Forelimb muscle (tissue), 1 donor: ENCODE measurements at places on chromosomes 7 and 10. TPM values are rescaled to one million over a fixed set of nuclear protein-coding genes. Genes with fewer than 3 reads are reported as not detected.

SFRP5 gene
- 1.1 TPM for polyA plus RNA-seq

MYL10 gene
- polyA plus RNA-seq = 23.1 TPM

ADGRA1 gene
- 2.5 TPM for polyA plus RNA-seq

DNA sequence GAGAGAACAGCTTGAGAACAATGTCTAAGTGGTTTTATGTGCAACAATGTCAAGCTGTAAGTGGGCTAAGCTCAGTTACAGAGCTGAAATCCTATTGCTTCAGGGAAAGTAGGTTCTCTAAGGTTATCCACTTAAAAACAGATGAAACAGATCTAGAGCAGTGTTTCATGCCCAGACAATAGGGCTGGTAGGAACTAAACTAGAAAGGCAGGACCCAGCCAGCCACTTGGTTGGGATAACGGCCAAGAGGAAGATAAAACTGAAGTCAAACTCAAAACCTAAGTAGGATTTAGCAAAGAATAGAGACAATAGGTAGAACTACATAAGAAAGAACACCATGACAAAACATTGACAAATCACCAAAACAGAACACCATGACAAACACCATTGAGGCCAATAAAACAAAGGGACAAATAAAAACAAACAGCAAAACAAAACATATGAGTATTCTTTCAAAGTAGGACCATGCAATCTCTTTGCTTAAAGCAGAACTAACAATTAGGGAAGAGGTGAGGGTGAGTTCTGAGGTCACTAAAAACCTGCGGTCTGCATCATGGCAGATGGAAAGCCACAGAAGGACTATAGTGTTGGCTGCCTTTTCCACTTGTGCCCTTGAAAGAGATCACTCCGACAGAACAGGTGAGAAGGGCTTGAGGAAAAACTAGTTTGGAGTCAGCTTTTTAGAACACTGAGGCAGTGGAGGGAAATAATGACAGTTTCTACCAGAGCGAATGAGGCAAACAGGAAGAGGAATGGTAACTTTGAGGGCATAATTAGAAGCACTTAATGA, 81.0 kb downstream of the HGF start:
- no peak for DNase-seq

- no peak for DNase-seq
These were observed 72.5 kb downstream of the C10orf90 start for GRCh38 chr10:126598009-126598408.

DNA sequence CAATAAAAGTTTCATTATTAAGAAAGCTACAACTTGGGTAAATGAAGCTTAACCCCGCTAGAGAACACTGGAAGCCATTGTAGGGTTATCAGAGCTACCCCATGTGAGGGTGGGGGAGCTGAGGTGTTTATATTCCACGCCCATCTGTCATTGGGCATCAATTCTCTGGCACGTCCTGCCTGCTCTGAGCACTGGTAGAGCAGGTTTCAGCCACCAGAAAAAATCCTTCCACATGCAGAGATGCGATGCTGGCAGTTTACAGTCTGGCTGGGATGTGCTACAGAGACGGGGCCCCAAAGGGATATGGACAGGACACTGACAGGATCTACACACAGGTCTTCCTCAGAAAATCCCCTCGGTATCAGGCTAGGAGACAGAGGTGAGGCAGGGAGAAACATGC, 15.9 kb upstream of the RAPGEF5 start:
- no peak for DNase-seq

DNA sequence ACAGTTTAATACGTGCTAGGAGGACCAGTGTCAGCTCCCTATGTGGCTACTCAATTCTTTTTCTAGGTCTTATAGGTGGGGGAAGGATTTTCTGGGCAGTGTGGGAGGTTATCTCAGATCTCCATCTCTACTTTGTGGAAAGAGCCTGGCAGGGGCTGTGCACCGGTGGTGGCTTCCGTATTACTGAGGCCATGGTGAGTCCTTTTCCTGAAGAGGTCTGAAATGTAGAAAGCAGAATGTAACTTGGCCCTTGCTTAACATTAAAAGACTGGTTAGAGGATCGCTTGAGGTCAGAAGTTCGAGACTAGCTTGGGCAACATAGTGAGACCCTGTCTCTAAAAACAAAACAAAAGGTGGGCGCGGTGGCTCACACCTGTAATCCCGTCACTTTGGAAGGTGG, 2.7 kb upstream of the TPST1 start:
- no peak for DNase-seq

DNA sequence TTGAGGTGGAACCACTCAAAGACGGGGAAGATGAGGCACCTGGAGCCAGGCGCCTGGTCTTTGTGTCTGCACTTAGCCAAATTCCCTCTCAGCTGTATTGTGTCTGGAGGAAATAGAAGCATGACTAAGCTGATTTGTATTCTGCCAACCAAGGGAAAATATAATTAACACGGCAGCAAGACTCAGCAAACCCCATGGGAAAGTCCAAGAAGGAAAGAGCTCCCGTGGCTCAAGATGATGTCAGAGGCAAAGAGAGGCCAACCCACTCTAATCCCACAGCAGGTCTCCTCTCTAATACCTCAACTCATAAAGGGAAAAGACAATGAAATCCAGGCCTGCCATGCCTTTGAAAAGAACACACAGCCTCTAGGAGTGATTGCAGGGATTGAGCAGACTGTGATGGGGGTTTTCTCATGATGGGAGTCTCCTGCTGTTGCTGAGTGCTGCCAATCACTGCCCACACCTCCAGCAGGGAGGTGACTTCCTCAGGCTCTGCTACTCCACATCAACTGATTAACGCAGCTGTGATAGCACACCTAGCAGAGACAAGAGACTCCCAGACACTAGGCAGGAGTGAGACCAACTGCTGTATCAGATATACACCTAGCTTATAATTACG, 255.5 kb upstream of the C7orf33 start:
- DNase-seq = no peak

- DNase-seq = no peak
These were observed 228.0 kb downstream of the ELMO1 start for GRCh38 chr7:37220664-37221063.

GRCh38 chr10:48458662-48459048, 146.2 kb downstream of the ARHGAP22 start:
- DNase-seq = no peak

DNA sequence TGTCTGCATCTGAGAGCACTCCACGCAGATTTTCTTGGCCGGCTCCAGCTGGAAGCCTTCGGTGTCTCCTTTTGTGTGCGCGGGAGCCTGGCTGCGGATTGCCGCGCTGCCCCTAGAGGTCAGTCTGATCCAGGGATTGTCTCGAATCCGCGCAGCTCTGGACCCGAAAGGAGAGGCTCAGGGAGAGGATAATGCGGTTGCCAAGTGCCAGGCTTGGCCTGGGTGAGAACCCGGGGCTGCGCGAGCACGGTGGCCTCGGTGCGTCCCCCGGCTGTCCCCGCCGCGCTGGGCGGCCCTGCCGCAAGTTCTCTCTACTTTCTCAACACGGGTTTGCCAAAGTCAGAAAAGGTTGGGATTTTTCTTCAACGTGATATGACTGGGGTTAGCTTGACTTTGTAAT, 140.9 kb downstream of the ADCYAP1R1 start:
- DNase-seq = peak; percentile 57
